ENCODE measurements at places on chromosomes 12 and 14.

- DNase-seq: no peak
Measured at GRCh38 chr12:109760930-109761921, 47.6 kb downstream of the FAM222A start.

DNA sequence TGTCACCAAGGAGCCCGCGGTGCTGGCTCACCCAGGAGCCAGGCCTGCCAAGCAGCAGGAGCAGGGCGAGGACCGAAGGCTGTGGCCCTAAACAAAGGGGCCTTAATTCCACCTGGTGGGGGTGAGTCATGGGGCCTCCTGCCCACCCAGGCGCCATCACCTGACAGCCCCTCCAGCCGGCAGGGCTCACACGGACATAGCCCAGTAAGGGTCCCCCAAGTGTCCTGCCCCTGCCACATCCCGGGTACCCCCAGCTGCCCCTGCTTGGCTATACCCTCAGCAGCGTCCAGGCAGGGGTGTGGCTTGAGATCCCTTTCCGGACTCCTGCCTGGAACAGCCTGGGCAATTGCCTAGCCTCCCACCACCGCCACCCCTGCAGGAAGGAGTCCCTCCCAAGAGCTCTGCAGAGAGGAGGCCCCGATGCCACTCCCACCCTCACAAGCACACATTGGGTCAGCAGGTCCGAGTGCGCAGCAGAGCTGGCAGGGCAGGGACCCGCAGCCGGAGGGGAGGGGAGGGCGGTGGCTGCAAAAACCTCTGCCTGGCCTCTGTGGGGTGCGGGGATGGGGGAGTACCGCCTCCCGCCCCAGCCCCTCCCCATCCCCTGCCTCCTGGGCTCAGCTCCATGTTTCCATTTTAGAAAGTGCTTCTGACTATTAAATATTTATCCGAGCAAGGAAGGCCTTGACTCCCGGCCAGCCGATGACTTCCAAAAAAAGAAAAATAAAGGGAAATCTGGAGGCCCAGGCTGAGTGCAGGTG, 4.6 kb downstream of the AHNAK2 start:
- DNase-seq: no peak

DNA sequence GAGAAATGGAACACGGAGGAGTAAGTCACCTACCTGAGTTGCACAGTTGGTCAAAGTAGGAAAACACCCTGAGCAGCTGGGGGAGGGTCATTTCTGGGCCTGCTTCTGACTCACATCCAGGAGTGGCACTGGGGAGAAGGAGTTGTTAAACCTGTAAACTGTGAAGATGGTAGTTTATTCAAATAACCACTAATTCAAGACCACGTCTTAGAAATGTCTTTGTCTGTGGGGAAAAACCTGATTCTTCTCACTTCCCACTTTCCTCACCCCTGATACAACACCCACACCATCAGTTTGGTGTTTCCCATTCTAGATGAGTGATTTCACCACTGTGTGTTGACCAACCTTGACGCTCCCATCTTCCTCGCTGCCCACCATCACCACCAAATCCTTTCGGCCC, 207.1 kb downstream of the ANO4 start:
- DNase-seq: no peak

DNA sequence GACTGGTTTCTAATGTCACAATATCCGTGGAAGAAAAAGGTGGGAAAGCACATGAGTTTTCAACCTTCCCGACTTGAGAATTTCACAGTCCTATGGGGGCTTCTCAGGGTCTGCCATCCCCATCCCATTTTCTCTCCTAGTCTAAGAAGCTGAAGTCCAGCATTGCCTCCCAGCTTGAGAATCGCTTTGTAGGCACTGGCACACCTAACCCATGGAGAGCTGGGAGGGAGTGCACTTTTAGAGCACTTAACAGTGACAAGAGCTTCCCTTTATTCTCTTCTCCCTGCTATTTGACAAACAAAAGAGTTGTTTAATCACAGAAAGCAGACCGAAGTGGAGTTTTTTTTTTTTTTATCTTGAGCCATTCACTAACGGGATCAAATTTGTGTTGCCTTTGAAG, 22.8 kb upstream of the SRRM4 start:
- no peak for DNase-seq

DNA sequence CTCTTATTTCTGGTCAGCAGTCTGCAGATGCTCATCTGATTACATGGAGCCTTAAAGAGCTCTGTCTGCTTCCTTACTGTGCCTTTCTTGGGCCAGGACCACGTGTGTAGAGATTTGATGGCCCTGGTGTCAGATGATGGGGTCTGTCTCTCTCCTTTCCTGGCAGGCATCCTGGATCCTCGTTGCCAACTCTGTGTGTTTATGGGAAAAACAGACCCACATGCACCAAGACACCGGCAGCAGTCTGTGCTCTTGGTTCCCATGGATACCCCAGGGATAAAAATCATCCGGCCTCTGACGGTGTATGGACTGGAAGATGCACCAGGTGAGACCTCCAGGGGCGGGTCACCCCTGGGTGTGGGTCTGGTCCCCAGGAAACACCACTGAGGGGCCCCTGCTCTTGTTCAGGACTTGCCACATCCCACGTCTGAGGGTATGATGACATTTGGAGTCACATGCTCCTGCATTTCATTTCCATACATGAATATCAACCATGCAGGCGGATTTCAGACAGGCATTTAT, 18.5 kb upstream of the ALDH2 start:
- DNase-seq: no peak

- DNase-seq: no peak
Measured at GRCh38 chr14:33945210-33946088, 5.4 kb downstream of the EGLN3 start.

- DNase-seq: no peak
Measured at GRCh38 chr12:106190581-106190980, 51.8 kb upstream of the NUAK1 start.

GRCh38 chr14:76456200-76456599, 80.3 kb downstream of the ESRRB start:
- peak; percentile 56 for DNase-seq

- peak; percentile 87 for DNase-seq
Measured at GRCh38 chr12:55043542-55043941, 23.8 kb downstream of the NEUROD4 start.

DNA sequence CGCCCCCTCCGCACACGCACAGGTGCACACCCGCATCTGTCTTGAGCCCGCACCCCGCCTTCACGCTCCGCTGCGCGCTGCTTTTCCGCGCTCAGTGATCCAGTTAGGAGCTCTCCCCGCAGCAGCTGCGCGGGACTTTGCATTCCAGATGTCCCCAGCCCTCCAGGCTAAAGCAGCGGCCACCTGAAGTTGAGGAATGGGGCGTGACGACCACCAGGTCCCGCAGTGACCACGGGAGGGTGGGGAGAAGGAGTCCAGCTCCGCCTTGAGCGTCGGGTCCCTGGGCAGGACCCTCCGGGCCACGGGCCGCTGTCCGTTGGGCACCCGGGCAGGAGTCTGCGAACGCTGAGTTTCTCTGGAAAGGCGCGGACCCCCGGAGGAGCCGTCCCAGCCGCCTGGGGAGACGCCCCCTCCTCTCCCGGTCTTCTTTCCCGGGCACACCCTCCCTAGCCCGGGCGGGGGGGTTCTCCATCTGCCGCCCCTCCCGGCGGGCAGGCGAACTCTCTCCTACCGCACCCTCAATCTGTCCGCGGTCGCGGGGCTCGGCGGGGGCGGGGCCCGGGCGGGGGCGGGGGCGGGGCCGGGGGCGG, 334 bp upstream of the TMEM132C start:
- no peak for DNase-seq

- DNase-seq: no peak
Measured at GRCh38 chr14:38866461-38866860, 236.6 kb downstream of the SEC23A start.

- peak; percentile 47 for DNase-seq
Measured at GRCh38 chr14:20460458-20461224, 593 bp downstream of the PIP4P1 start.

GRCh38 chr14:65834812-65835211, 422.3 kb downstream of the FUT8 start:
- no peak for DNase-seq

- no peak for DNase-seq
Measured at GRCh38 chr12:5016526-5016925, 27.2 kb upstream of the KCNA5 start.

- DNase-seq: no peak
Measured at GRCh38 chr14:57085801-57086200, 182.9 kb downstream of the EXOC5 start.

DNA sequence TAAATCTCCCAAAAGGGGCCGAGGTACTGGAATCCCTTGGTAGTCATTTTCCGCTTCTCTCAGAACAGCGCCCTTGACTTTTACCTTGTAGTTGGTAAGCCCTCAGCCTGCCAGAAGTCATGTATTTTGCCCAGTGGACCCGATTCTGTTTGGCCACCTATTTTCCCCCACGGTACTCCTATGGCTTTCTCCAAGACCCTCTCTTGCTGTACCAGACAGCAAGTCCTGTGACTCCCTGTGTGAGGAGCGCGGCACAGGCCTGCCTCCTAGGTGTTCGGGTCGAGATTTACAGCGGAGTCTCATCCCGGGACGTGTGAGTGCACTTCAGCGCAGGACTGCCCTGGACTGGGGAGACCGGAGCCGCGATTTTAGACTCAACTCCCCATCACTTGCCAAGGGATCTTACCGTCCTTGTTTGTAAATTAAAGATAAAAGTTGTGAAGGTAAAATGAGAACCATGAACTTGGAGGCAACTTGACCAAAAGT, 1.1 kb upstream of the MBD6 start:
- DNase-seq: no peak

DNA sequence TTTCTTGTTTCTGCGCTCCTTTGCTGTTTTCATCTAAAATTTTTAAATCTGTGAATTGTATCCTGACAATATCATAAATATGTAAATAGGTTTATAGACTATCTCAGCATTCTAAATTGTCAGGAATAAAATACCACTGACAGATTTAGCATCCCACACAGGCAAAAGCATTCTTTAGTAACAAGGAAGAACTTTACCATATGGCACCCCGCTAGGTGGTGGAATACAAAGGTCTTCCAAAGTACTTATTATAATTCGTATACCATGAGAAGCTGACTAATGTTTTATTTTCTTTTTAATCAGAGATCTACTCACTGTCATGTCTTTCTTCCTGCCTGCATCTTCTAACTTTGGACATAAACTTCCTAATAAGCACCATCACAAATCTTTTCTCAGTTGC, 328.8 kb upstream of the NOVA1 start:
- DNase-seq: no peak

- DNase-seq: no peak
Measured at GRCh38 chr14:59376686-59377085, 88.5 kb downstream of the GPR135 start.

DNA sequence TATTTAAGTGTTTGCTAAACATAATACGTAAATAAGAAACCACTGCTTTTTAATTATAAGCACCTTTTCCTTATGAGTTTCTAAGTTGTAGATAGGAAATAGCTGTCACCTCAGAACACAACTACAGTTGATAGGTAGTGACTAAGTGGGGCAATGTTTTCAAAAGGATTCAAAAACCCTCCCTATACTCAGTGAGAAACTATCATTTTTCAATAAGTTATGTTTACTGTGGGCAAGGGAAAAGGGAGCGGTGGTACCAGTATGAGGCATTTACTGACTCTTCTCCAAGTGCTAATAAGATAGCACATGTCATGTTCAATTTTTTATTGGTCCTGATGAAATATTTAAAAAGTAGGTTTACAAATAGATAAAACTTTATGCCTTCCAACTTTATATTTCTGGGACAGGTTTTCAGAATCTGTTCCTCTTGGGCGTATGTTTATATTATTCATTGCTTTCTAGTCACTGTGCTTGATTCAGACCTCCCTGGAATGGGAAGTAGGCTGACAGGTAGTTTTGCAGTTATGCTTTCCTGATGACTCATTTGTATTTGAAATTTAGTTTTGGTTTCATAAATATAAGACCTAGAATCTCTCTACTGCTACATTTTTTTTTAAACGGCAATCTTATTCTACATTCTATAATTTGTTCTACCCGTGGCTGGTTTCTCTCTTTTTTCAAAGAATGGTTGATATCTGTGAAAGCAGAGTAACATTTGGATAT, 153.1 kb downstream of the TMEM117 start:
- peak; percentile 11 for DNase-seq

GRCh38 chr14:97878727-97879126, 1081.5 kb downstream of the VRK1 start:
- DNase-seq: no peak

DNA sequence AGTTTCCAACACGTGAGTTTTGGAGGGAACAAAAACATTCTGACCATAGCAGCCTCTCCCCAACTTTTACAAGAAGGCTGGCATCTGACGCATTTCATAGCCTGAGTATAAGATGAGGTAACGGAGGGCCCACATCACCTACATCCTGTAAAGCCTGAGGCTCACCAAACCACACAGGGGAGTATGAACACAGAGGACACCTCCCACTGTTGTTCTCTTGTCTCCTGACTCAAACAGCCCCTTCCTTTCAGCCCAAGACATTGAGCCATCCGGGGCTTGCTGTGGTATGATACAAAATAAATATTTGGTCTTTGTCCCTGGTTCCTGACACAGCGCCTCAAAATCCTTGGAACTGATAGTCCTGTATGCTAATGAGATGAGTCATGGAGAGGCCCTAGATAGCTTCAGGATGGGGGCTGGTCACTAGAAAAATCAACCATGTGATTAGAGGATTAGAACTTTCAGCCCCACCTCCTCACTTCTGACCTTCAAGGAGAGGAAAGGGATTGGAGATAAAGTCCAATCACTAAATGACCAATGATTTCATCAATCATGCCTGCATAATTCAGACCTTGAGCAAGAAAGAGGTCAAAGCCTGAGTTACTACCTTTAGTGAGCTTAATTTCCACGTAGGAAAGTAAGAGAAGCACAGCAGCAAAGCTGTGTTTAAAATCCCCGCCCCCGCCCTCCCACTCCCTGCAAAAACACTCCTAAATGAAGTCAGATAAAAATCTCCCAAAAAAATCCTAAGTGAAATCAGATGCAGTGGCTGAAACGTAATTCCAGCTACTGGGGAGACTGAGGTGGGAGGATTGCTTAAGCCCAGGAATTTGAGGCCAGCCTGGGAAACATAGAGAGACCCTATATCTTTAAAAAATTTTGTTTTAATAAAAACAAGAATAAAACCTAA, 236.4 kb downstream of the PCNX1 start:
- peak; percentile 66 for DNase-seq

DNA sequence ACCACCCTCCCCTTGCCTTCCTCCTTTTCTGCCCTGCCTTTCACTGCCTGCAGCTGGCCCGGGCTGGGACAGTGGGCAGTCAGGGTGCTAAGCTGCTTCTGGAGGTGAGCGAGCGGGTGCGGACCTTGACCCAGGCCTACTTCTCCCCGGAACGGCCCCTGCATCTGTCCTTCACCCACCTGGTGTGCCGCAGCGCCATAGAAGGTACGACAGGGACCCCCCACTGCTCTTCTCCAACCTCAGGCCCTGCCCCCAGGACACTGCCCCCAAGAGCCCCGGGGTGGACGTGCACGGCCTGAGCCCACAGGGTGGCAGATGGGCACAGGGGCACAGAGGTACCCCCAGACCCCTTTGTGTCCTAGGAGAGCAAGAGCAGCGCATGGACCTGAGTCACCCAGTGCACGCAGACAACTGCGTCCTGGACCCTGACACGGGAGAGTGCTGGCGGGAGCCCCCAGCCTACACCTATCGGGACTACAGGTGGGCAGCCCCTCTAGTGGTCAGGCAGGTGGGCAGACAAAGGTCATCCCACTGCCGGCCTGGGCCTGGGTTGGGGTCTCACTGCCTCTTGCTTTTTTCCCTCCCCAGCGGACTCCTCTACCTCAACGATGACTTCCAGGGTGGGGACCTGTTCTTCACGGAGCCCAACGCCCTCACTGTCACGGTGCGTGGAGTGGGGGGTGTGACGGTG, 3.2 kb upstream of the GNB3 start:
- DNase-seq: no peak

Measured in suppressor macrophage treated with lipopolysaccharide for 4 hours (primary cell).